Activated T-cell treated with anti-CD3 and anti-CD28 coated beads for 24 hours (primary cell): ENCODE measurements at places on chromosomes 7 and 10.
A peak's percentile ranks its signal among the peaks of the same experiment; 100 is the strongest.

DNA sequence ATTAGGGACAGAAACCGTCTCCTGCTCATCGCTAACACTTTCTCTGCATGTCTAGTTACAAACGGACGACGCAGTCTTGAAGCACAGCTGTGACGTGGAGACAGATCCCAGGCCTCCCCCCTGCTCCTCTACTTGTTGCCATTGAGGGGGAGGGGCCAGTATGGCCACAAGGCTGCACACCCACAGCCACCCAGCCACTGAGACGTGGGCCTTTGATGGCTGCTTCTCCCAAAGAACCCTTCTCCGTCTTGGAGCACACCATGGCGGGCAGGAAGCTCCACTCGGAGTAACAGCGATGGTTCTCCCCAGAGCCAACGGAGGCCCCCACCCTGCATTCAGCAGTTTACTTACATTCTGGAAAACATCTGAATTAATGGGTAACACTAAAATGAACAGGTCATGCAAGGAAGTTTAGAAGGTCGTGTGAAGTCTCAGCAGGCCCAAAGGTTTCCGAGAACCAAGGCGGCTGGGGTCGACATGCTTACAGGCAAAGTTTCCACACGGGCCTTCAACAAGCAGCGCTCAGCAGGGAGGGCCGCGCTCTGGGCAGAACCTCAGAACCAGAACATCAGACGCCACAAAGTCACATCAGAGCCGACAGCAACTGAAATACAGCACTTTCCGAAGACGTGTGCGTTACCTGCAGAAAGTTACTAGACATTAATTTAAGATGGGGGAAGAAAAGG lies 169.6 kb downstream of the DIP2C start:
- DNase-seq, result no peak

DNA sequence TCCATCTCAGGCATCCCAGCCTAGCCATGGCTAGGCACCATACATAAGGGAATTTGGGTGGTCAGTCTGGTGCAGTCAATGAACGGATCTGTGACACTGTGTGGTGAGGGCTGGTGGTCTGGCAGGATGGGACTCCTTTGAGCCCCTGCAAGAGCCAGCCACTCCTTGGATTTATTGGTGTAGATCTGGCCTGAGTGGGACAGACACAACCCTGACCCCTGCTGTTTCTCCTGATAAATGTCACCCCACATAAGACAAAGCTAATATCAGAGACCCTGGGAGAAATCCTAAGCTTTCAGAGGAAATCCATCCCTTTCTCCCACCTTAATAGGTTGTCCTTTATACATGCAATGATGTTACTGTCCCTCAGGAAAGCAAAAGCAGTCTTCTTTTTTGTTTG lies 2.3 kb downstream of the FBXO24 start:
- no peak for DNase-seq

- DNase-seq, result no peak
These were observed 364.1 kb downstream of the GATA3 start for GRCh38 chr10:8418631-8419030.

DNA sequence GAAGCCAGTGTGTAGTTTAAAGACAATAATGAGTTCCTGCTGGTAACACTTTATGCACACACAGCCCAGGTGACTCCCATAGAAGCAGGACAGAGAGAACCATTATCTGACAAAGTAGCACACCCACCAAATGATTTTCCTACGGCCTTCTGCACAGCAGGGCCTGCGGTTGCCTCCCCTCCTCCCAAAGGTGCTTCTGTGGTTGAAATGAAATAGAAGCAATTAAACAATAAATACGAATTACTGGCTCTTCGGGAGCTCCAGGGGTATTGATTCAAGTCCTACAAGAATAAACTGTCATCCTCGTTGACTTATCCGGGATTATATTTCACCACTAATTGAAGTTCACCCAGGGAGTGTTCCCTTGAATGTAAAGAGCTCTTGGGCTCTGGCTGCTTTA lies 172.1 kb downstream of the ACTR3B start:
- DNase-seq, result no peak

GRCh38 chr7:44565097-44565794 lies 8.5 kb downstream of the DDX56 start:
- DNase-seq, result peak; percentile 56
